ENCODE measurements at places on chromosomes 5 and 9.
A peak's percentile ranks its signal among the peaks of the same experiment; 100 is the strongest.

DNA sequence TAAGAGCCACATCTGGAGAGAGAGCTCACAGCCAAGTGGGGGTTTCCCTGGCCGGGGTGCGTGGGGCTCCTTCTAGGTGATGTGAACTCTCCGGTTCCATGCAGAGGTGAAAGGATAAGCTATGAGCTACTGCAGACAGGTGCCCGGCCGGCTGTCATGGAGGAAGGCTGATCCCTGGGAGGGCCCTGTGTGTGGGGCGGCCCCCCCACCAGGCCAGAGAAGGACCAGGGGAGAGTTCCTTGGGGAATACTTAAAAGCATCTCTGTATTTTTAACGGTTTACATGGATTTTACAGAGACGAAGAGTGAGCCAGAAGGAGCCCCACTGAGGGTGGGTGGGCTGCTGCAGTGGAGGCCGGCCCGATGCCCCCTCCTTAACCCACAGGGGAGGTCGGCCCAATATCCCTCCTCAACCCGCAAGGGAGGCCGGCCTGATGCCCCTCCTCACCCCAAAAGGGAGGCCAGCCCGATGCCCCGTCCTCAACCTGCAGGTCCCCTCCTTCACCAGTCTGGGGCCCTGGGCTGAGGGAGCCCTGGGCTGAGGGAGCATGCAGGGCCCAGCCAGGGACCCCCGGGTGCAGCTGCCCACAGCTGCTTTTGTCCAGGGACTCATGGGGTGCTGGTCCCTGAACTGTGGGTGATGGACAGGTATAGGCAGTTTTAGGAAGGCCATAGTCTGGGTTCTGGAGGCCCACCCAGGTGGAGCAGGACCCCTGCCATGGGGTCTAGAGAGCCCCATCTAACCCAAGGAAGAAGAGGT is 31.9 kb downstream of the MRPL36 start:
- DNase-seq, result no peak

- DNase-seq, result peak; percentile 48
Observed at GRCh38 chr5:96176022-96176421, 214.4 kb upstream of the ELL2 start.

GRCh38 chr5:71719063-71719964 is at the start of gene CARTPT:
Gene CARTPT, plus strand, starts transcription at chr5:71719275. Its CDS starts 19 bp downstream, at chr5:71719294.
- peak; percentile 25 for DNase-seq

DNA sequence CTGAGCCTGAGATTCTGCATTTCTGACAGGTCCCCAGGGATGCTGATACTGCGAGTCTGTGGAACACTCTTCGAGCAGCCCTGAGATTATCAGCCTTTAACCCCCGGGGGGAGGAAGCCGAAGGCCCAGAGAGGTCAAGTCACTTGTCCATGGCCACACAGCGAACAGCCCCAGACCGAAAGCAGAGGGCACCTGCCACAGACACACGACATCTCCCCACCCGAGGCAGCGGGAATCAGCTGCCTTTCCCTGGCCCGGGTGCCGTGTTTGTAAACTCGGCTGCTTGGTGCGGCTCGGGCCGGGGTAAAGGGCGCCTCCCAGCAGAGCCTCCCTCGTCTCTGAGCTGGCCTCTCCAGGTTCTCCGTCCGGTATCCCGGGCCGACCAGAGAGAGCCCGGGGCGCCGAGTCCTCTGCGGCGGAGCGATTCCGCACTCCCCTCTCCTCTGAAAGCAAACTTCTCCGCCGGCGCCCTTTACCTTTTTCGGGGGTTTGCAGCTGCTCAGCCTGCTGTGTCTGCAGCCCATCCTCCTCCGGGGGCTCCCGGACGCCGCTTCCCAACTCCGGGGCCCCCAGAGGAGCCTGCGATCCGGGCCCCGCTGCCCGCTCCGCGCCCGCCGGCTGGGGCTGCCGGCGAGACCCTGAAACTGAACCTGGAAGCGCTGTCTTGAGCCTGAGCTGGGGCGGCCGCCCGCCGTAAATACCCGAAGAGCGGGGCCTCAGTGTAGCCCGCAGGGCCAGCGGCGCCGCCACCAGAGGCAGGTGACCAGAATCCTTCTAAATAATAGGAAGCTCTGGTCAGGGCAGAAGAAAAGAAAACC is at the start of gene CCDC69:
CCDC69 (minus strand) TSS at position 646 of the 818 bp plus-strand sequence; CDS start at position 524, 122 bp downstream.
- DNase-seq, result peak; percentile 43

GRCh38 chr5:136613230-136613629 is 247.9 kb upstream of the TRPC7 start:
- no peak for DNase-seq

DNA sequence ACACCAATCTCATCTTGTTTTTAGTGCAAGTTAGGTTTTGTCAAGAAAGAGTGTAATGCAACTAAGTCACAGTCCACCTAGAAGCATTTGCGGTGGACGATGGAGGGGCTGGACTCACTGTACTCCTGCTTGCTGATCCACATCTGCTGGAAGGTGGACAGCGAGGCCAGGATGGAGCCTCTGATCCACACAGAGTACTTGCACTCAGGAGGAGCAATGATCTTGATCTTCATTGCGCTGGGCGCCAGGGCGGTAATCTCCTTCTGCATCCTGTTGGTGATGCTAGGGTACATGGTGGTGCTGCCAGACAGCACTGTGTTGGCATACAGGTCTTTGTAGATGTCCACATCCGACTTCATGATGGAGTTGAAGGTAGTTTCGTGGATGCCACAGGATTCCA is 20.2 kb upstream of the SPZ1 start:
- no peak for DNase-seq

DNA sequence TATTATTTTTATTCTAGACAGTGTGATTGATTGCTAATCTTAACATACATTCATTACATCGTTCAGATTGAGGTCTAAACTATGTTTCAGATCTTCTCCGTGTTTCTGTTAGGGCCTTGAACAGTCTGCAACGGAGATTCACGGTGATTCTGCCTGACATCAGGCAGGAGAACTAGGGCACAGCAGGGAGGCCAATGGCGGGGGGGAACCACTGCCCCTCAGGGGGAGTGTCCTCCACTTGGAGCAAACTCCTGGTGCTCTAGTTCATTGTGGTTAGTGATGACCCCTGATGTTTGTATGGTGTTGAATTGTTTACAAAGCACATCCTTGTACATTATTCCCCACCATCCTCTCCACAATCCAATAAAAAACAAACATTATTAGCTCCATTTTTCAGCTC is 173.5 kb downstream of the ZNF608 start:
- DNase-seq, result no peak

DNA sequence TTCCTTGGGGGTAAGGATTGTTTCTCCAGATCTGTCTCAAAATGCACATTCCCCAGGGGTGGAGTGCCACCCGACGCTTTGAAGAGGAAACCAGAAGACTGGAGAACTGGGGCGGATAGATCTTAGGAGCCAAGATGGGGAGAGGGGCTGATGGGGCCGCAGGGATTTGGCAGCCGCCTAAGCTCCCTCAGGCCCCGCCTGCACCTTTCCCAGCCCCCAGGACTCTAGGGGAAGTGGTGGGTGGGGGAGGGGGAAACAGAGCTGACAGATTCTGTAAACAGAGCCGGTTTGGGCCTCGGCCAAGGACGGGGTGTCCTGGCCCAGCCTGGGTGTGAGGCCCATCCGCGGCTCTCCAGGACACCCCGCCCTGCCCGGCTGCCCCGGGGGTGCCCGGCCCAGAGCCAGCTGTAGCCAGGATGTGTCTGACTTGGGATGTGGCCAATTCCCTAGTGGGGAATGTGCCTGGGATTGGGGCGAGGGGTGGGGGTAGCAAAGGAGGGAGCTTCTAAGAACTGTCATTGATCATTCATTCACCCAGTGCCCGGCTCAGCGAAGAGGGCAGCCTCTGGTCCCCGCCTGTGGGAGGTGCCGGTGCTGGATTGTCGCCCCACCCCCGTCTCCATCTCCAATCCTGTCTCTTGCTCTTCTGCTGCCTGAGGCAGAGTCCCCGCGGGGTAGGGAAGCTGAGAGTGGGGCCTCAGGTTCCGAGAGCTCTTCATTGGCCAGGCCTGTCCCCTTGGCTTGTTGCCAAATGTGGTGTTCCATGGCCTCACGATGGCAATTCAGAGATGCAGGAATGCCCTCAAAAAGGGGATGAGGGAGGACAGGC is 54.8 kb upstream of the CDKN2AIPNL start:
- peak; percentile 80 for DNase-seq

GRCh38 chr5:65021527-65022226 is 252.9 kb downstream of the CWC27 start:
- no peak for DNase-seq

- DNase-seq, result no peak
Observed at GRCh38 chr5:5199495-5199894, 59.4 kb downstream of the ADAMTS16 start.

DNA sequence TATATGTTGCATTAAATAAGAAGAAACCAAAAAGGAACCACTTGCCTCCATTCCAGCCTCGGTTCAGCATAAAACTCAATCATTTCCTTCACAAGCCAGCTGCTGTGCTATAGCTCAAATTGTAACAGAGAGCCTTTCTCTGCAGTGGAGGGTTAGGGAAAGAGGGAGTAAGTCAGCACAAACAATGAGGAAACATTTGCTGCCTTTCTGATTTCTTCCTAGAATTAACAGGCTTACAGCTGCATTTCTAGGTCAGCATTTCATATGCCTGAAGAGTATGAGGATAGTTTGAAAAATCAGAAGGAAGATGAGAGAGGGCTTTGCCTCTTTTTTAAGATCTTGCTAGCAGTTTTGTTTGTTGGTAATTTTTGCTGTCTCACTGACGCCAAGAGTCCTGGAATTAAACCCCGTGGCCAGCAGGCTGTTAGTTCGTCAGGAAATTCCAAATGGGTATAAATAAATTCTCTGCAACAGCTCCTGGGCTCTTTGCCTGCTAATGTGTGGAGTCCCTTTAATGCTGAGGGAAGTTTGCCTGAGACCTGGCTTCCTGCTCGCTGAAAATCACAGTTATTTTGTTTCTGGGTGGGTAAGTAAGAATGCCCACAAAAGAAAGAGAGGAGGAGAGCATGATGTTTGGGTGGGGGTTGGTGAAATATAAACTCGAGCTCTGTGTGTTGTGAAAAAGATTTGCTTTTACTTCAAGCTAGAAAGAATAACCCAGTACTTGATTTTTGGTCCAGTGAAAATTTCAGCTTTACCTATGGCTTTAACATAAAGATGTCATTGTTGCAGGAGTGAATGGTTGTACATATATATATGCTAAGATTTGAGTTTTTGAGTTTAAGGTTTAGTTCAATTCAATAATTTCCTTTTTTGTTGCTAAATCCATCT is 148.1 kb upstream of the DMRT1 start:
- peak; percentile 90 for DNase-seq

DNA sequence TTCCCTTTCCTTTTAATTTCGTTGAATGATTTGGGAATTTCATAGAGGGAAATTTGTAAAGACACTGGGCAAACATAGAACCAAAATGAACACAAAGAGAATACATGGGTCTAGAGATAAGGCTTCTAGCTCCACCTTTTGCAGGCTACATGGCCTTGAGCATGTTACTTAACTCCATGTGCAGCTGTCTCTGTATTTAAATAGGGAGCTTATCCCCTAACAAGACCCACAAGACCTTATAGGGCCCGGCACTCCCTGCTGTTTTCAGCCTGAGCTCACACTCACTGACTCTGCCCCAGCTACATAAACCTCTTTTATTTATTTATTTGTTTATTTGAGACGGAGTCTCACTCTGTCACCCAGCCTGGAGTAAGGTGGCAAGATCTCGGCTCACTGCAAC is 30.6 kb upstream of the TLE1 start:
- no peak for DNase-seq

- no peak for DNase-seq
Observed at GRCh38 chr5:149645236-149645635, 63.9 kb downstream of the ARHGEF37 start.

DNA sequence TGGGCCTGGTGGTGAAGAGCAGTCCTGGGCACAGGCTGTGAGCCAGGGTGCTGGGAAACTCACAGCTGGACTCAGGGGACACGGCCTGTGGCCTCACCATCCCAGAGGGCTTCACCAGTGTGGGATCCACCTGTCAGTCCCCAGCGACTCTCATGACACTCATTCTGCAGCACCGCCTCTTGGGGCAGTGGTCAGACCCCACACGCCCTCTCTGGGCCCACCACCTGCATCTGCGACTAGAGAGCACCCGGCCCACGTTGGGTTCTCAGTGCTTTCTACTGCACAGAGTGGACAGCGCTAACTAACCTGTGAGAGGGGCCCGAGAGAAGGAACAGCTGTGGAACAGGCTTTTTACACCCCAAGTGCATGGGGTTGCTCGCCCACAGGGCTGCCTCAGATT is 45.8 kb upstream of the GARNL3 start:
- DNase-seq, result no peak

- DNase-seq, result peak; percentile 56
Observed at GRCh38 chr9:130936285-130937117, 2.5 kb downstream of the FIBCD1 start.

DNA sequence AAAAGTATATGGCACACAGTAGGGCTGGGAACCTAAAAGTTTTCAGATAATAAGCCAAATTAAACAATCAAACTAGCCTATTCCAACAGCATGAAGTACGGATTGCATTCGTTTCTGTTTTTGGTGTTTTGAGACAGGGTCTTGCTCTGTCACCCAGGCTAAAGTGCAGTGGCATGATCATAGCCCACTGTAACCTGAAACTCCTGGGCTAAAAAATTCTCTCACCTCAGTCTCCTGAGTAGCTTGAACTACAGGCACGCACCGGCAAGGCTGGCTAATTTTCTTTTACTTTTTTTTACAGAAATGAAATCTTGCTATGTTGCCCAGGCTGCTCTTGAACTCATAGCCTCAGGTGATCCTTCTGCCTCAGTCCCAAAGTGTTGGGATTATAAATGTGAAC is 5.2 kb downstream of the RFX3 start:
- no peak for DNase-seq

- DNase-seq, result peak; percentile 82
Observed at GRCh38 chr5:107968998-107969397, 298.3 kb upstream of the EFNA5 start.

All from fibroblast of upper back skin (primary cell).